ENCODE measurements at places on chromosomes 3 and 15. TPM values are rescaled to one million over a fixed set of nuclear protein-coding genes. Genes with fewer than 3 reads are reported as not detected.
A peak's percentile ranks its signal among the peaks of the same experiment; 100 is the strongest.

GRCh38 chr3:153623834-153624233 lies 461.8 kb downstream of the RAP2B start:
- peaks cover 8% of the 10 kb centered on the region for H3K36me3 ChIP-seq
- H3K27me3 ChIP-seq: no peaks in the 10 kb centered on the region
- DNase-seq: no peak
- H3K27ac ChIP-seq: peak overlapping the region; percentile 96
- peaks cover 74% of the 10 kb centered on the region for H3K4me1 ChIP-seq

ZDHHC3 gene
- total RNA-seq: 32.9 TPM

GRCh38 chr3:41418961-41419691 lies 219.8 kb downstream of the CTNNB1 start:
- no peaks in the 10 kb centered on the region for H3K27me3 ChIP-seq
- H3K4me3 ChIP-seq: no peak overlapping the region
- peaks cover 11% of the 10 kb centered on the region for H3K4me1 ChIP-seq

IL5RA gene
- total RNA-seq: 0.28 TPM

DNA sequence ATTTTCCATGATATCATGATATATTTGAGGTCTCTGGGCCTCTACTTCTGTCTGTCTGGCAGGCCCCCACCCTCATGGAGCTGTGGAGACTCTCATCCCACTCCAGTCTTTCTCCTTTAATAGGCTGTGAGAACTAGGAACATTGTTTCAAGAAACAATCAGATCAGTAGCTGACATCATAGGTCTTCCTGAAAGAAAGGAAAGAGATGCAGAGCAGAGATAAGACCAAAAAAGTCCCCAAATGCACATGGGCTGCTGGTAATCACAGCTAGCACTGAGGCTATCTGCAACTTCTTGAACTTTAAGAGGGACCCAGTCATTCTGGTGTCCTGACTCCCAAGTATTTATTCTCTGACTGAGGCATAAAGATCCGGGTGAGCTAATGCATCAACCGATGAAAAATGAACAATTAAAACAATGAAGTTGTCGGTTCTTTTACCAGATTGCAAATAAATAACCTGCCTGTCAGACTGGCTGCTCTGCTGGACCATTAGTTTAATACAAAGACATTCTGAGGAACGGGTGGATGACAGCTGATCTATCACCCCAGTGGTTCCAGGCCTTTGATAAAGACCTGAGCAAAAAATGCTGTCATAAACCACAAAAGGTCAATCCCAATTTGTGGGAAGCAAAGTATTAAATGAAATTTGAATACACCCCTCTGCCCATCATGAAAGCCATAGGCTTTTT lies 780.8 kb upstream of the GOLIM4 start:
- DNase-seq: no peak
- H3K27ac ChIP-seq: no peak overlapping the region
- H3K27me3 ChIP-seq: no peaks in the 10 kb centered on the region

GRCh38 chr3:140843656-140844055 lies 98.0 kb upstream of the SLC25A36 start:
- H3K4me3 ChIP-seq: no peak overlapping the region
- peaks cover 12% of the 10 kb centered on the region for H3K4me1 ChIP-seq
- DNase-seq: no peak
- H3K36me3 ChIP-seq: no peaks in the 10 kb centered on the region

B3GALNT1 gene
- 1.1 TPM for total RNA-seq

YEATS2 gene
- 73.9 TPM for total RNA-seq

EBLN2 gene
- total RNA-seq: 4.7 TPM

MAP6D1 gene
- total RNA-seq: 1.6 TPM

EID1 gene
- total RNA-seq: 82.5 TPM

FBXO40 gene
- not detected for total RNA-seq

MESP2 gene
- total RNA-seq: 0.30 TPM

TMEM42 gene
- 10.9 TPM for total RNA-seq

DNA sequence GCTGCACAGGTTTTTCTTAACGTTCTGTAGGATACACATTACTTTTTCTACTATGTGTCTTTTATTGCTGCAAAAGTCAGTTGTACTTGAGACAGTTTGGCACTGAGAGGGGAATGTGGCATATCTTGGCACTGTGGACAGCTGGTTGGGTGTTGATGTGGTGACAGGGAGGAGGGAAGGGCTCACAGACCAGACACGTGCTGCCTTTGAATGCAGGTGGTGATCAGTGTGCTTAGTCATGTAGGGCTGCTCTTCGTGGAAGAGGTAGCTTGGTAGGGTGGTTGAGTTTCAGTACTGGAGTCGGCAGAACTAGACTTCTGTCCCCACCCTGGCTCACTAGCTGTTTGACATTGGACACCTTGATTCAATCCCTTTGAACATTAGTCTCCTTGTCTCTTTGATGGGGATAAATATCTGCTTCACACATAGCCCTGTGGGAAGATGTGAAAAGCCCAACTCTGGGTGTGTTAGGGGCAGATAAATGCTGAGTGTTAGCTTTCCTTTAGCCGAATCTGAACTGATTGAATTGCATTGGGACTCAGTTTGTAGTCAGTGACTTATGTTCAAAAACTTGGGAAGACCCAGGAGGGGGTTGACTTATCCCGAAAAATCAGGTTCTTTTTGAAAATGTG lies 108.4 kb downstream of the PTPRG start:
- no peak for DNase-seq
- no peak overlapping the region for H3K4me3 ChIP-seq
- no peaks in the 10 kb centered on the region for H3K4me1 ChIP-seq

PTPRG gene
- total RNA-seq: 0.32 TPM

GRCh38 chr3:70387889-70388288 lies 75.5 kb upstream of the MDFIC2 start:
- H3K4me3 ChIP-seq: no peak overlapping the region
- no peak for DNase-seq
- no peak overlapping the region for H3K27ac ChIP-seq
- H3K36me3 ChIP-seq: no peaks in the 10 kb centered on the region
- H3K4me1 ChIP-seq: no peaks in the 10 kb centered on the region

- H3K27me3 ChIP-seq: no peaks in the 10 kb centered on the region
- H3K4me3 ChIP-seq: no peak overlapping the region
- H3K4me1 ChIP-seq: no peaks in the 10 kb centered on the region
Observed at GRCh38 chr3:29639578-29640290, 358.9 kb downstream of the RBMS3 start.

MEGF11 gene
- not detected for total RNA-seq

- H3K36me3 ChIP-seq: no peaks in the 10 kb centered on the region
- DNase-seq: no peak
- H3K4me1 ChIP-seq: no peaks in the 10 kb centered on the region
- H3K27ac ChIP-seq: no peak overlapping the region
Observed at GRCh38 chr15:92400573-92400972, 6.9 kb downstream of the ST8SIA2 start.

- H3K36me3 ChIP-seq: no peaks in the 10 kb centered on the region
- no peak overlapping the region for H3K27ac ChIP-seq
- H3K4me3 ChIP-seq: no peak overlapping the region
- no peaks in the 10 kb centered on the region for H3K4me1 ChIP-seq
- no peak for DNase-seq
- no peaks in the 10 kb centered on the region for H3K27me3 ChIP-seq
Observed at GRCh38 chr3:103056542-103056941, 621.7 kb downstream of the ZPLD1 start.

- peaks cover 40% of the 10 kb centered on the region for H3K4me1 ChIP-seq
- H3K27me3 ChIP-seq: peaks cover 10% of the 10 kb centered on the region
- no peaks in the 10 kb centered on the region for H3K36me3 ChIP-seq
- DNase-seq: peak; percentile 94
- peak within 1 kb of the TSS; percentile 55 for H3K27ac ChIP-seq
Observed at GRCh38 chr3:49802719-49803464, at the start of gene INKA1. Gene INKA1 (plus strand): TSS chr3:49803261. CDS start chr3:49803393, 132 bp downstream.

GRCh38 chr3:24551626-24552025 lies 57.0 kb upstream of the THRB start:
- H3K4me3 ChIP-seq: no peak overlapping the region
- H3K27ac ChIP-seq: no peak overlapping the region
- no peaks in the 10 kb centered on the region for H3K36me3 ChIP-seq
- no peaks in the 10 kb centered on the region for H3K4me1 ChIP-seq
- no peak for DNase-seq

All from activated CD4-positive, alpha-beta T cell treated with anti-CD3 and anti-CD28 coated beads for 36 hours (primary cell).